Fibroblast of skin of scalp (primary cell): ENCODE measurements at places on chromosomes 3 and 15.

DNA sequence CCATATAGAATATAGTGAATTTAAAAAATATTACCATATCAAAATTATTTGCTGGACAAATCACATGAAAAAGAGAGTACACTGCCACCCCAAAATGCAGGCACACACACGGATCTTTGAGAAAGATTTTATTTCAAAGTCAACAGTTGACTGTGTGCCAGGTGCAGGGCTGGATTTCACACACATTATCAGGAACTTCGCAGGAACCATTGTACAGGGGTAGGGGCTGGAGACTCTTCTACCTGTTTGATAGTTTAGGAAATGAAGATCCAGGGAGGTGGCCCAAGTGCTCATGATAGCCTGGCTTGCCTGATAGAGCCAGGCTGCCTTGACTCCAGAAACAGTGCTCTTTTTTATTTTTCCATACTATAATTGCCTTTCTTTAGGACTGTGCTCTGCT is 54.2 kb downstream of the IL1RAP start:
- DNase-seq = no peak

- no peak for DNase-seq
Measured at GRCh38 chr3:132222868-132223538, 94.2 kb upstream of the ACP3 start.

DNA sequence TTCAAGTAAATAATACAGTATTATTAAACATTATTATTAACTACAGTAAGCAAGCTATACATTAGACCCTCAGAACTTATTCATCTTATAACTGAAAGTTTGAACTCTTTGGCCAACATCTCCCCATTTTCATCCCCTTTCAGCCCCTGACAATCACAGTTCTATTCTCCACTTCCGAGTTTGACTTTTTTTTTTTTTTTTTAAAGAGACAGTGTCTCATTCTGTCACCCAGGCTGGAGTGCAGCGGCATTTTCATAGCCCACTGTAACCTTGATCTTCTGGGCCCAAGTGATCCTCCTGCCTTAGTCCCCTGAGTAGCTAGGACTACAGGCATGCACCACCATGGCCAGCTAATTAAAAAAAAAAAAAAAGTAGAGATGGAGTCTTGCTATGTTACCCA is 41.3 kb upstream of the LRIG1 start:
- DNase-seq = no peak

DNA sequence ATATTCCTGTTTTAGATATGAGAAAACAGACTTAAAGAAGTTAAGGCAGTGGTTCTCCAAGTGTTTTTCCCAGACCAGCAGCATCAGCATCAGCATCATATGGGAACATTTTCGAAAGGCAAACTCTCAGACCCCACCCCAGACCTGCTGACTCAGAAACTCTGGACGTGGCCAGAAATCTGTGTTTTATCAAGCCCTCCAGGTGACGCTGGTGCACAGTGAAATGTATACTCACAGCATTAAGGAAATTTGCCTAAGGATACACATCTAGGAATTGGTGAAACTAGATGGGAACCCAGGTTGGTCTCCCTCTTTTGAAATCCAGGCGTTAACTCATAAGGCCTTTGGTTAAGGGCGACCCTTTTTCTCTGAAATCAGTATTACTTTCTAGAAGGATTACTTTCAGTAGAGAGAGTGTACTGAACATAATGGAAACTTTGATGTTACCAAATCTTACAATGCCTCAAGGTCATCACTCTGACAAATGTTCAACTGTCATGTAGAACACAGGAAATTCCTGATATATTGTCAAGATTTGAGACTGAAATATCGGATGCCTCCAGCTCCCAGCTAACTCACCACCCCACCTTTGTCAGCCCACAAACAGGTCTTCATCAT is 910.2 kb downstream of the ROBO1 start:
- no peak for DNase-seq

- no peak for DNase-seq
Measured at GRCh38 chr3:186923241-186923640, 7.1 kb upstream of the ST6GAL1 start.

- no peak for DNase-seq
Measured at GRCh38 chr3:123862152-123862551, 22.0 kb downstream of the MYLK start.

DNA sequence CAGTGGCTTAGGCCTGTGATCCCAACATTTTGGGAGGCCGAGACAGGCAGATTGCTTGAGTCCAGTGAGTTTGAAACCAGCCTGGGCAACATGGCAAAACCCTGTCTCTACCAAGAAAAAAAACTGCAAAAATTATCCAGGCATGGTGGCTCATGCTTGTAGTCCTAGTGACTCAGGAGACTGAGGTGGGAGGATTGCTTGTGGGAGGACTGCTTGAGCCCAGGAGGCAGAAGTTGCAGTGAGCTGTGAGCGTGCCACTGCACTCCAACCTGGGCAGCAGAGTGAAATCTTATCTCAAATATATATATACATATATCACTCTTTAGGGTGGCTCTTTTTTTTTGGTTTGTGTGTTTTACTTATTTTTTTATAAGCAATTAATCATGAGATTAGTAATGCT is 83.7 kb upstream of the WDR72 start:
- no peak for DNase-seq

- DNase-seq = no peak
Measured at GRCh38 chr3:146169891-146170290, 8.9 kb upstream of the PLOD2 start.

DNA sequence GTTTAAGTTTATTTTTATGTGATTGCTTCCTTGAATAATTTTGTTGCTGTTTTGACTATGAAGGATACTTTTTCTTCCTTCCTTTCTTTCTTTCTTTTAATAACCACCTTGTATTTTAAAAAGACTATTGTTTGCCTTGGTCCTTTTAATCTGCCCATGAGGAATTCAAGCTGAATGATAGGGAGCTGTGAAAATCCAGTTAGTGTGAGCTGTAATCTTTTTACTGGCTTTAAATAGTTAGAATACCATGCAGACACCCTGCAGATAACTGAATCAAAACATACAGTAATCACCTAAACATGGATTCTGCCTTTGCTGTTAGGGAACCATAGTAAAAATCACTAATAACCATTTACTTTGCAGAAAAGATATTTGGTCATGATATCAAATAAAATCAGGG is 110.7 kb downstream of the RSRC1 start:
- no peak for DNase-seq

- no peak for DNase-seq
Measured at GRCh38 chr3:153287017-153287416, 125.0 kb downstream of the RAP2B start.

- DNase-seq = no peak
Measured at GRCh38 chr15:80750575-80750974, 28.6 kb upstream of the CEMIP start.

GRCh38 chr15:49278751-49279150 is 108.7 kb downstream of the GALK2 start:
- DNase-seq = no peak

GRCh38 chr3:53411371-53411770 is 64.0 kb upstream of the DCP1A start:
- DNase-seq = no peak

DNA sequence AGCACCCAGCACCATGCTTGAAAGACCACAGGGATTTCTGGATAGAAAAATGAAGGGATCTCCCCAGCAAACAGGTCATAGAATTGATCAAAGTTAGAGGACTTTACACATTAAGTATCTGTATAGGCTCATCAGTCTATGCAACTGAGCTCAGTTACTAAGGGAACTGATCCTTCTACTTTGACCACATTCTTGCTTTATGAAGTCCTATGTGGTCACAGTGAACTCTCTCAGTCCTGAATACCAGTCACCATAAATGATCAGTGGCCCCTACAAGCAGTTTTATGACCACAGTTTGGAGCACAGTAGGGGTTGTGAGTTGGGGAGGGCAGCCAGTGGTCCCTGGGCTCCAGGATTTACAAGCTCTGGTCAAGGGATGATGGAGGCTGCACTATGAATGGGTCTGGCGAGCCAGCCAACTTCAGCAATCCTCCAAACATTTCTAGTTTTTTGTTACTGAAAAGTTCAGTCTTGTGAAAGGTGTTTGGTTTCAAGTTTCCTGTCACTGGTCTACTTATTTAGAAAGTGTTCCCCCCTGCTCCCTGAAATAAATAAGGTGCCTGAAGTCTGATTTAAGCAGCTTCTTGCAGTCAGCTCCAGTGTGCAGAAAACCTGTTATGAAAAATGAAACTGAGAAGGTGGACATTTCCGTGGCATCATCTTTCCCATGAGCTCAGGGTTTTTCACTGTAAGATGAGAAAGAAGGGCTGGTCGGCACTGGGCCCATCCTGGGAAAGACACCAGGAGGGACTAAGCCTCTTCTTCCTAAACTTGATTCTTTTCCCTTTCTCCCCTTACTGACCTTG is 75.5 kb downstream of the DAPK2 start:
- DNase-seq = no peak

GRCh38 chr15:50143255-50143860 is 24.3 kb upstream of the ATP8B4 start:
- DNase-seq = no peak

DNA sequence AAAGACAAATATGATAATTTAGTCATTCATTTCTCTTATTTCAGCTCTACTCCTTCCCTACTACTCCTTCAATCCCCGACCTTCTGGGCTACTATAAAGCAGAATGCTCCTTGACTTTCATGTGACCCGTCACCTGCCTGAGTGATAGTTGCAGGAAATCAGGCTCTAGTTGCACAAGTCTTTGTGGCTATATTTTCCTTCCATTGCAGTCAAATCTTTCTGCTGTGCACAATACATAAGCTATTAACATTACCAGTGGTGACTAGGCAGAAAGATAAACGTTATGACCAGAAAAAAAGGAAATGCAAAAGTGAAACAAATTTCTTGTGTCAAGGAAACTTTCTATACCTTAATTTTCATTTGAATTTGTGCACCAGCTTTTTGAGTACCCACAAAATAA is 2.3 kb downstream of the SUCNR1 start:
- DNase-seq = no peak

DNA sequence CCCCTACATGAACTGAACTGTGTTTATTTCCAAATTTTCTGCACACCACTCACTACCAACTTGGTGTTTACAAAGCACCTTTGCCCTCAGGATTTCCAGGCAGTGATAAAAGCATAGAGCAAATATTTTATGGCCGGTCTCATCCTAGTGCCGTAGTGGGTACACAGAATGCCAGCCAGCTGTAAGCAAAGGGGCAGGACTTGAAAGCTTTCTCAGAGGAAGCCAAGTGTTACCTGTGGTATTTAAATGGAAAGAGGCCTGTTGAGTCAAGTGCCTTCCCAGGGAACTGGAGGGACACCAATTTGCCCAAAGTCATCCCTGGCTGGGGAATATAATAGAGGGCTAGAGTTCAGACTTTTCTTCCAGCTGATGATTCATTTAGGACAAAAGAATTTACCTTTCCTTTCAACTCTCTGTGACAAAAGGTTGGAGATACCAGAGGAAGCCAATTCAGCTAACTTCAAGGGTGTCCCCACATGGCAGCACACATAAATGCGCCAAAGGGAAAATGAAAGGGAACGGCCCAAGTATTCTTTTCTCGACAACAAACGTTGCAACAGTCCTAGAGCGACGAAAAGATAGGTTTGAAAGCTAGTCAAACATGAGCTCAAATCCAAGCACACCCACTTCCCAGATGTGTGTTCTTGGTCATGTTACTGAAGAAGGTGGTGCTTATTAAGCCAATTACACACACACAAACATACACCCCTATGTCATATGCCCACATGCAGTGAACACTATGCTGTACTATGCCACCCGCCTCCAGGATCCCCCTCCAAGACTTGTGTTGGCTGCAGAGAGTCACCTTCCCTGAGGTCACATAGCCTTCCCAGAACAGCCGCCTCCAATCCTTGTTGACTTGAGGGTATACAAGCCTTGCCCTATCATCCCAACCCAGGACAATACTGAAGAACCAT is 27.7 kb downstream of the MAGI1 start:
- no peak for DNase-seq

- DNase-seq = no peak
Measured at GRCh38 chr3:5227812-5228211, 40.3 kb downstream of the EDEM1 start.
